Muscle of back (tissue), 13 donors: ENCODE measurements at places on chromosomes 2 and 18. TPM values are rescaled to one million over a fixed set of nuclear protein-coding genes. Genes with fewer than 3 reads are reported as not detected.
A peak's percentile ranks its signal among the peaks of the same experiment; 100 is the strongest.

DNA sequence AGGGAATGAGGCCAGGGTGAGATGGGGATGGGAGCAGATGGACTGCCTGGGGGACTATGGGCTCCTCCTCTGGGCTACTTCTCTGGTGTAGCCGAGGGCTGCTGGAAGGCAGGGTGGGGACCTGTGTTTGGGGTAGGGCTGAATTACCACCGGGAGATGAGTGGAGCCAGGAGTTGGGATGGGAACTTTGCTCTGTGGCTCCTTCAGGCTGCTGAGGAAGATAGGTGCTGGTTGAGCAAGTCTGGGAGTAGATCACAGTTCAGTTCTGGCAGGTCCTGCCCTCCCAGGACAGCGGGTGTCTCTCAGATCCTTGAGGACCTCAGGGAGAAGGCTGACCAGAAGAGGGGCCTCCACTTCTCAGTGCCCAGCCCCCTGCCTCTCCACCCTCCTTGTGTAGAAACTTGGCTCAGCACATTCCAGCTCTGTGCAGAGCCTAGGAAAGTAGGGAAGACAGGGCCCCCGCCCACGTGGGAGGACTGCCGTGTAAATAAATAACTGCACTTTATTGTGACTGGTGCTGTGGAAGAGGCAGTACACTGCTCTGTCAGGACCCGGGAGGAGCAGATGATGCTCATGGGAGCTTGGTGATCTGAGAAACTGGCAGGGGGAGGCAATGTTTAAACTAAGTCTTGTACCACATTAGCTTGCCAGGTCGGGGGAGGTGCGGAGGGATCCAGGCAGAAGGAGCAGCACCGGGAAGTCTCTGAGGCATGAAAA, 15.3 kb downstream of the TET3 start:
- DNase-seq = no peak

GRCh38 chr18:62977512-62977911, 262.2 kb downstream of the PHLPP1 start:
- DNase-seq = no peak

The NIF3L1 gene
- polyA plus RNA-seq = 22.7 TPM

DNA sequence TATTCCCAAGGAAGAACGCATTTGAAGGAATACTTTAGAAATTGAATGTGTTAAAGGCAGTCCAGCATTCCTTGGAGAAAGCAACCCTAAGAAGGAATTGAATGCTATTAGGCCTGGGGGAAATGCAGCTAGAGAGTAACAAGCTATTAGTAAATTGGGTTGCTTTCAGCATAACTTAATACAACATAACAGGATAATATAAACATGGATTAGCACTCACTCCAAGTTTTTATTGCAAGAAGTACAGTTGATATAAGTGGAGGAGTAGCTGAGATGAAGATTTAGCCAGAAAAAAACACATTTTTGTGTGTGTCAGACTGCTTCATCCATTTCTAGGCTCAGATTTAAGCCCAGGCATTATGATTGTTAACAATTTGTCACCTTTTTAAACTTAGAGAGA, 314.6 kb downstream of the MEIS1 start:
- no peak for DNase-seq

- no peak for DNase-seq
Measured at GRCh38 chr2:72673279-72673678, 152.6 kb downstream of the EXOC6B start.

DNA sequence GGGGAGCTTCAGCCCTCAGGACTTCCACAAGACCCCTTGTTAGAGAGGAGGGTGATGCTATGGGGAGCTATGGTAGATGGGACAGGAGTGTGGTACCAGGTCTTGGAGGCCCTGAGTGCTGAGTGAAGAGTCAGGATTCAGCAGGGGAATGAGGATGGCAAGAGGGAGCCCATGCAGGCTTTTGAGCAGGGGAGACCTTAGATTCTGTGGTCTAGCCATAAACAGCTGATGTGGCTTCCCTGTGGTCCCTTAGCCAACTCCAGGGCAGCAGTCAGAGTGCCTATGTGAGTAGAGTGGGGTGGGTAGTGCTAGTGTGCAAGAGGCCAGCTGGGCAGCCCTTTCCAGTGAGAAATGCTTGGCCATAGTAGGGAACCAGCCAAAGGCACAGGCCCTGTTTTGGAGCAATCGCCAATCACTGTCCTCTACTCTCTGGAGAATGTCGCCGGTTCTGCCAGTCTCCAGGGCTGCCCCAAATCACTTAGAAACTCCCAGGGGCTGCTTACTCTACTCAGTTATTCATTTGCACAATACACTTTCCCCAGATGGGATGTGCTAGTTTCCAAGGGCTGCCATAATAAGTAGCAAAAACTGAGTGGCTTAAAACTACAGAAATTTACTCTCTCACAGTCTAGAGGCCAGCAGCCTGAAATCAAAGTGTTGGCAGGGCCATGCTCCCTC, 310.5 kb downstream of the SMAD2 start:
- no peak for DNase-seq

GRCh38 chr18:39681061-39681460, 2115.5 kb upstream of the CELF4 start:
- no peak for DNase-seq

The ATF2 gene
- 40.9 TPM for polyA plus RNA-seq

The GAD1 gene
- polyA plus RNA-seq = 0.88 TPM

DNA sequence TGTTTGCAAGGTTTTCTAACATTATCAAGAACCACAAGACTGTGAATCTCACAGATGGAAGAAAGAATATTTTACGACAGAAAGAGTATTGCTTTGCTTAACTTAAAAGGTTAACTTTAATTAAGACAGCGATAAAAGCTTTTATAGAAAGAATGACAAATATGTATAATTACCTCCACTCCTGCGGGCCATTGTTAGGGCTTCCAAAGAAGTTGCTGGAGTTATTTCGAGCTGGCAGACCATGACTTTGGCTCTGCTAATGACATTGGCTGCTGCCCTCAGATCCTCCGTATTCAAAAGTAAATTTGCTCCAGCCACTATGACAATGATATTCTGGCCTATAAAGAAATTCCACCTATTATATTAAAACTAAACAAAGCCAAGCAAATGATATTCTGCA, 47.3 kb downstream of the RBKS start:
- no peak for DNase-seq

- peak; percentile 32 for DNase-seq
Measured at GRCh38 chr2:231992888-231993287, 31.4 kb downstream of the DIS3L2 start.

- DNase-seq = no peak
Measured at GRCh38 chr2:81895620-81896250, 1591.2 kb upstream of the LRRTM1 start.

- DNase-seq = peak; percentile 31
Measured at GRCh38 chr2:123596621-123597020, 428.5 kb upstream of the CNTNAP5 start.

GRCh38 chr18:59041819-59042815, 97.6 kb upstream of the SEC11C start:
- DNase-seq = no peak

DNA sequence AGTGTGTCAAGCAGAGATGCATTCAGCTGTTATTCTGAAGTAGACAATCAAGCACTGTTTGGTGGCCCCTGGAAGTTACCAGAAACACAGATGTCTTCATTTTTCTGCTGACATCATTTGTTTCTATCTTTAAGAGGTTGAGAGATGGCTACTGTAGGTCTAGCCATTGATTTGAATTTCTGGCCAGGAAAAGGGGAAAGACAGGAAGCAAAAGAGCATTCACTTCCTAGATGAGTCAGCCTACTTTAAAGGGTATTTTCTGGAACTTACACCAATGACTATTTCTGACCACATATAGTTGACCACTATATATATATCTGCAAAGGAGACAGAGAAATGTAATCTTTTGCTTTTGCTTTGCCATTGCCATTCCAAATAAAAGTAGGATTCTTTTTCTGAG, 900.1 kb upstream of the SOX11 start:
- DNase-seq = no peak

- no peak for DNase-seq
Measured at GRCh38 chr2:230124757-230125431, 56.2 kb upstream of the SLC16A14 start.

DNA sequence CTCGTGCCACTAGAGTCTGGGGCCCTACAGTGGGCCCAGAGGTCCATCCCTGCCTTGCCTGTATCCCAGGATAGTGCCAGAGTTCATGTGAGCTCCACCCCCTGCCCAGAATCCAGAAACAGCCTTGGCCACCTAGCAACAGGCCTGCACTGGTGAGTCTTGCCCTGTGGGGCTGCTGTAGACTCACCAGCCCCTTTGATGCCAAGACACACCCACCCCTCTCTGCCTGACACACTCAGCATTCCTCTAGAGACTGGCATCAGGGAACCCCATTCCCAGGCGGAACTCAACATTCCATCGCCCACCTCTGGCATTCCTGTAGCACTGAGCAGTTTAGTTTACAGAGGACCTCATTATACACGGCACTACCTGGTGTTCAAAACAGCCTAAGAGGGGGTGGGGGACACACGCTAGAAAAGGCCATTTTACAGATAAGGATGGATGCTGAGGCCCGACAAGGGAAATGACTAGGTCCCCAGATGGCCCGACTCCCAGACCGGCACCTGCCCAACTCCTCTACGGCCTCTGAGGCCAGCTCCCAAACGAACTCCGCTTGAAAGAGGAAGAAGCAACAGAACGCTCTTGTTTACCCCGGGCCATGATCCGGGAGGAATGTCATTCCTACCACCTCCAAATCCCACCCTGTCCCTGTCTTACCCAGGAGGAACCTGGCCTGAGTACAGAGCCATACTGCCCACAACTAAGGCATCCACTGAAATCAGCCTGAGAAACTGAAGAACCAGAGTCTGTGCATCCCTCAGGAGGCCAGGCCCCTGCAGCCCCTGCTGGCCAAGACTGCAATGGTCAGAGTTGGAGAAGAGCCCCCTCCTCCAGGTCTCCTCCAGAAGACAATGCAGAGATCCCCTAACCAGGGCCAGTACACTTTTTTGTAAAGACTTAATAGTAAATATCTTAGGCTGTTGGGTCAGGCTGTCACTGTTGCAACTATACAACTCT, 180.2 kb downstream of the TNS1 start:
- DNase-seq = no peak

- DNase-seq = no peak
Measured at GRCh38 chr2:3575534-3576262, 638 bp downstream of the RPS7 start.

DNA sequence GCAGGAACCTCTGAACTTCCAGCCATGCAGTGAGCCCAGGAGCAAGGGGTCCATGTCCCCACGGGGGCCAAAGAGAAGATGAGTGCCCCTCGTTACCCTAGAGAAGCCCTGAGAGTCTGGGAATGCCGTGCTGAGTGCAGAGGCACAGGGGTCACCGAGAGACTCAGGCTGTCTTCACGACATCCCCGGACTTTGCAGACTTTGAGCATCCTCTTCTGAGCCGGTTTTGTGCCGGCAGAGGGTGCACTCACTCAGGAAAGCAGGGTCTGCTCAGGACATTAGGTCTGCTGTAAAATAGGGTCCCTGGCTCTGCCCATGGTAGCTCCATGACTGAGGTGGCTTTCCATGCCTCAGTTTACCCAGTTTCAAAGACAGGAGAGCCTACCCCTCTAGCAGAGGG, 71.0 kb downstream of the GALNT14 start:
- peak; percentile 16 for DNase-seq

- DNase-seq = no peak
Measured at GRCh38 chr2:143730155-143730952, 601.1 kb downstream of the ARHGAP15 start.

GRCh38 chr2:208062961-208063360, 37.6 kb upstream of the PLEKHM3 start:
- no peak for DNase-seq

The CYRIA gene
- 8.9 TPM for polyA plus RNA-seq

The C2orf92 gene
- 8.1 TPM for polyA plus RNA-seq

- DNase-seq = no peak
Measured at GRCh38 chr2:64400733-64401528, 53.0 kb upstream of the LGALSL start.

The EVX2 gene
- not detected for polyA plus RNA-seq
